Activated T-cell treated with anti-CD3 and anti-CD28 coated beads for 48 hours (primary cell): ENCODE measurements at places on chromosomes 12 and 14.

DNA sequence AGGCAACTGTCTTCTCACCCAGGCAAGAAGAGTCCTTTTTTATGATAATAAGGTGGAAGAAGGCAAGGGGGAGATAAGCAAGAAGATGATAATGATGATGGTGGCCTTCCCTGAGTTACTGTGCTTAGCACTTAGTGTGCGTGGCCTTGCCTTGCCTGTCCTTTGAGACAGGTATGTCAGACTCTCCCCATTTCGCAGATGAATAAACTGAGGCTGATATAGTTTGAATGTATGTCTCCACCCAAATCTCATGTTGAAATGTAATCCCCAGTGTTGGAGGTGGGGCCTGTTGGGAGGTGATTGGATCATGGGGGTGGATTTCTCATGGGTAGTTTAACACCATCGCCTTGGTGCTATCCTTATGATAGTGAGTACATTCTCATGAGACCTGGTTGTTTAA, 8.6 kb upstream of the OAS3 start:
- DNase-seq, result no peak

DNA sequence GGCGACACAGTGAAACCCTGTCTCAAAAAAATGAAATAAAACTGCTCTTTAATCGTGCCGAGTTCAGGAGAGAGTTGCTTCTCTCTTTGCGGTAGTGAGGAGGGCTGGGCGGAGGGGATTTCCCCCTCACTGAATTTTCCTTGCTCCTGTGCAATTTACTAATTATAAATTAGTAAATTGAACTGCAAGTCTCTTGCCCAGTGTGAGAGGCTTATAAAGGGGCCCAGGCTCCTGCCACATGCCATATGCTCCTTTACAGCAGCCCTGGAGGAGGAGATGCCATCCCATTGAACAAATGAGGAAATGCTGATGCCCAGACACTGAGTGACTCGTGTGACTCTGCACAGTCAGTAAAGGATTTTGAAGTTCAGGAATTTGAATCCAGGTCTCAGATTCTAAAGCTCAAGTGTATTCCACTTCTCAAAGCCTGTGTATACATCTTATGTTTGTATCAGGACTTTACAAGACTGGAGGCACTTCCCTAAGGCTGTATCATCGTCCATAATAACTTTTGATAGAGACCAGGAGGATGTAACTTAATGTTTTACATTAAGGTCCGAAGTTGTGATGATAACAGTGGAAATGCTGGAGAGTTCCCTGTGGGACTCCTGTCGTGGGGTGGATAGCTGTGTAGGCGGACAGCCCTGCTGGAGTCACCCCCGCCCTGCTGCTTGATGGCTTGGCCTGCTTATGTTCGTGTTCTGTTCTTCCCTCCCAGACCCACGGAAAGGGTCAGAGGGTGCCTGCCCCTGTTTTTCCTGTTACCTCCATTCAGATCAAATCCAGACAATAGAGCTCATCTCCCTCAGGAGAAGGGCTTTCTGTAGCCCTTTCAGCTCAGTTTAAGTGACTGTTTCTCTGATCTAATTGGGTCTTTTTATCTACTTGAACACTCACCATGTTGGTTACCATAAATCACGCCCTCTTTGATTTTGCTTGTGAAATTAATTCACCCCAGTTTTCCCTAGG, 13.9 kb downstream of the PELI2 start:
- no peak for DNase-seq

GRCh38 chr12:120496413-120497340, 764 bp downstream of the DYNLL1 start:
- peak; percentile 20 for DNase-seq

- no peak for DNase-seq
Observed at GRCh38 chr14:46290706-46291105, 360.9 kb downstream of the RPL10L start.

GRCh38 chr12:132109741-132110140, 34.4 kb downstream of the DDX51 start:
- DNase-seq, result no peak

- DNase-seq, result no peak
Observed at GRCh38 chr14:54221971-54222370, 174.8 kb upstream of the CDKN3 start.

GRCh38 chr14:69315301-69315700, 55.3 kb downstream of the GALNT16 start:
- DNase-seq, result no peak

DNA sequence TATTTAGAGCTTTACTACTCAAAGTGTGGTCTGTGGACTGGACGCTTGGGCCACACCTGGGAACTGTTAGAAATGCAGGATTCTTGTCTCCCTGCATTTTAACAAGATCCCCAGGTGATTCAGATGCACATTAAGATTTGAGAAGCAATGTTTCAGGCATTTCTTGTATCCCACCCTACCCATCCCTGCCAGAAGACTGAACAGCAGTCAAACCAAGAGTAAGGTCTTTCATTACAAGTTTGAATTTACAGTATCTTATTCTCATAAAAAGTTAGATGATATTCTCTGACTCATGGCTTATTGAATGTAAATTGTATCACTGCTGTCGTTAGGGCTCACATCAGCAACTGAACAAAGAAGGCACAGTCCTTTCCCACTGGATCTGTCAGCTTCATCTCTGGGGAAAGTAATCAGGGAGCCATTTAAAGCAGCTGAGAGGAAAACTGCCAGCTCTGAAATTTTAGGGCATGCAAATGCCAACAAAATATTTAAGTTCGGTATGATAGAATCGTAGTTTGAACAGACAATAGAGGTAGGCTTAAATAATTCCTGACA, 141.1 kb downstream of the AKAP6 start:
- no peak for DNase-seq

- no peak for DNase-seq
Observed at GRCh38 chr14:52917735-52918134, 33.1 kb downstream of the FERMT2 start.

DNA sequence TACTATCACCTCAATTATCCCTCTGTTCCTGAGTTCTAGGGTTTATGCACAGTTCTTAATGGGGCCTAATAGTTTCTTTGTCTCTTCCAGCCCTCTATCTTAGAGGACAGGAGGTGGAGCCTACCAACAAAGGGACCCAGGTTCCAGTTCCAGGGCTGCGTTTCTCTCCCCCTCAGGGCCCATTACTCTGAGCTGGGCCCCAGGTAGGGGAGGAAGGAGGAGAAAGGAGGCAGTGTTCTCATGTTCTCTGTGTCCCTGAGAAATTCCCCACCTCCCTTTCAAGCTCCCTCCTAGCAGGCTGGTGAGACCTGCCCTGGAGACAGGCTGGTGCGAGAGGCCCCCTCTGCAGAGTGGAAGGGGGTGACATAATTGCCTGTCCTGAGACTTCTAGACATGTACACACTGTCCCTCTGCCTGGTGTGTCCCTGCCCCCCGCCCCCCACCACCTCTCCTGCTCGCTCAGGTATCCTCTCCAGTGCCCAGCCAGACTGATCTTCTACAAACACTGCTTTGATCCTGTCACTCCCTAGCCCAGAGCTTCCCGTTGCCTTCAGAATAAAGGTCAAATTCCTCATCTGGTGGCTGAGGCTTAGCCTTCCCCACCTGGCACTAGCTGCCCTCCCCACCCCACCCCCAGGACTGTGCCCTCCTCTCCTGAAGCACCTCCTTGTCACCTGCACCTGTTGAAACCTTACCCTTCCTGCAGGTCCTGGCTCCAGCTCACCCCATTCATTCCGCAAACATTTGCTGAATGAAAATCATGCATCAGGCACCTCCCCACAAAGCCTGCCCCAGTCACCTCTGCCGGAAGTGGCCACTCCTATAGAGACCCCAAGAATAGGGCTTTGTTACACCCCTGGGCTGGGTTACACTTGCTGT, 21.1 kb upstream of the KRT8 start:
- no peak for DNase-seq

DNA sequence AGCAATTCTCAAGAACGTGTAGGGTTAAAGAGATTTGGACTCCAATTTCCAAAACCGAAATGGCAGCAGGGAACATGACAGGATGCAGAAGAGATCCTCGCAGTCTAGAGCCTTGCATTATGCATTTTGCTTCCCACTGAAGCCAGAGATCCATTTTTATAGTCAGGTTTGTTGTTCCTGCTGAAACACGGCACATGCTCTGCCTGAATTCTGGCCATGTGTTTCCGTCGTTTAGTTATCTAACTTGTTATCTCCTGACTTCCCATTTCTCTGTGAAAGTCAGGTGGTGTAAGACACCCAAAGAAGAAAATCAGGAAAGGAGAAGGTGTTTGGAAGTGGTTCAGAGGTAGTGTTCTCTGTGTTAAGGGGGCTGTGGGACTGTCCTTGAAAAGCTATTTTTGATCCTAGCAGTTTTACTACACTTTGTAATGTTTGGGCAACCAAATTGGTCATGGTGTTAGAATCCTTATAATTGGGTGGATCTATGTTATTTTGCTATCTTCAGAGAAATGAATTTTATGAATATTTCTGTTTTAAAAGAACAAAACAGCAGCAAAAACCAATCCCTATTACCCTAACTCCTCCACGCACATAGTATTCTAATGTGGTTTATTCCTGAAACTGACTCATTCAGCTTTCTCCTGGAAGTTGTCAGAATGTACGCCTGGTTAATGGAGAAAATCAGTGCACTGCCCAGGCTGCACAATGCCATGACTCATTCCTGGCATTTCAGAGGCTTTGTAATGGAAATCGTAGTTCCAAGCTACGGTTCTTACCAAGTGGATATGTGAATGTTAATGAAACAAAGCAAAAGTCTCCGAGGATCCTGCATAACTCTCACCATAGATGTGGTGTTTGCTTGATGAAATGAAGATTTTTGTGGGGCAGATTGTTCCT, 110.1 kb downstream of the SAMD4A start:
- no peak for DNase-seq

GRCh38 chr12:82605115-82605514, 81.6 kb upstream of the TMTC2 start:
- no peak for DNase-seq

DNA sequence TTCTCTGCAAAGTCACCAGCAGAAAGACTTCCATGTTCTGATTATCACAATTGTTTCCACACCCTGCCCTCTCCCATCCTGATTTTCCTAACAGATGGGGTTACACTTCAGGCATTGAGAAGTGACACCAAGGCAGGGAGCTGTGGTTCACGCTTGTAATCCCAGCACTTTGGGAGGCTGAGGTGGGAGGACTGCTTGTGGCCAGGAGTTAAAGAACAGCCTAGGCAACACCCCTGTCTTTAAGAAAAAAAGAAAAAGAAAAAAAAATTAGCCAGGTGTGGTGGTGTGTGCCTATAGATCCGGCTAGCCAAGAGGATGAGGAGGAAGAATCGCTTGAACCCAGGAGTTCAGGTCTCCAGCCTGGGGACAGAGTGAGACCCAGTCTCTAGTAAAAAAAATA, 5.2 kb downstream of the PPP1CC start:
- DNase-seq, result no peak

DNA sequence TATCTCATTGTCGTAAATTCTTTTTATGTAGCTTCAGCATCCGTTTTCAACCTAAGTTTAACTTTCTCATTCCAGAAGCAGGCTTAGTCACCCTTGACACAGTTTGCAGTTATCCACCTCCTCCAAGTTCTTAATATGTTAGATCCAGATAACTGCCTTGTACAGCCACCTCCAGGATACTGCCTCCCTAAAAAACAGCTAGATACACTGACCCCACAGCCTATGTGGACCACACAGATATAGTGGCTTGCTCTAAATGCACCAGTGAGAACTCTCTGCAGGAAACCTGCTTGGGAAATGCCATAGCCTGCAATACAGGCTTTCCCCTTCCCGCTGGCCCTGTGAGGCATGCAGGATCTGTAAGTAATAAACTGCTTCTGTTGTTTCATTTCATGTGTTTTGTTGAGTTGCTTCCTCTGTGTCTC, 11.1 kb upstream of the RTL1 start:
- DNase-seq, result no peak

- DNase-seq, result no peak
Observed at GRCh38 chr14:99636487-99636886, 8.4 kb upstream of the HHIPL1 start.

- DNase-seq, result no peak
Observed at GRCh38 chr12:12107678-12108077, 36.9 kb downstream of the BCL2L14 start.

GRCh38 chr14:23478109-23478759, 8.7 kb downstream of the NGDN start:
- peak; percentile 33 for DNase-seq

DNA sequence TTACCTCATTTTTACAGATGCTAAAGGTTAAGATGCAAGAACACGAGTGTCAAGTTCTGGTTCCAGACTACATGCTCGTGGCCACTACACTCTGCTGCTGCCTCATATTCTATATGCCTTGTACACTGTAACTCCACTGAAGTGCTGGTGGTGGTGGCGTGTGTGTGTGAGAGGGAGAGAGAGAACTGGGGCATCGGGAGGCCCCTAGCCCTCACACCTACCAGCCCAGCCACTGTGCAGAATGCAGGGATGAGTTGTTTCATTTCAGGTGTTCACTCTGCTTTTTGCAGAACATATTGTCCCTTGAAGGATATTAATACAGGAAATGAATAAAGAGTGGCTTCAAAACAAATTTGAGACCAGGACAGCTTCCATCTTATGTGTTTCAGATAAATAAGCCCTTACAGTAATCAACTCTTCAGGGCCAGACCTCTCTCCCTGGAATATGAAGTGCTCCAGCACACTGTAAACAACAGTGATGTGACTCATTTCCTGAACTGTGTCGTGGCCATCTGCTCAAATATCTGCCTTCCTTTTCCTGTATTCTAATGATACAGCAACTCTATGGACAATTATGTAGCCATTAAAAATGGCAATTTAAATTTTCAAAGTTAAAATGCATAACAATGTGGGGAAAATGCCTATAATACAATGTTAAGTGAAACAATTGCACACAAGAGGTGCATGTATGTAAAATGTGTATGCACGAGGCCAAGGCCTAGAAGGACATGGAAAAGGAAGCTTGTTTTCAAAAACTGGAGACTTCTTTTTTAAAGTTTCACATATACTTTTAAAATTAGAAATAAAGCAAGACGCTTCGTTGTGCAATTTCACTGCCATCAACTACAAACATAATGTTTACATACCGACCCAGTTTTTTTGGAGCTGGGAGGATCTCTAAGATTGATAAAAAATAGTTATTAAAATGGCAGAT, 215.4 kb downstream of the PELI2 start:
- no peak for DNase-seq

GRCh38 chr12:26212396-26212795, 17.0 kb downstream of the SSPN start:
- no peak for DNase-seq

DNA sequence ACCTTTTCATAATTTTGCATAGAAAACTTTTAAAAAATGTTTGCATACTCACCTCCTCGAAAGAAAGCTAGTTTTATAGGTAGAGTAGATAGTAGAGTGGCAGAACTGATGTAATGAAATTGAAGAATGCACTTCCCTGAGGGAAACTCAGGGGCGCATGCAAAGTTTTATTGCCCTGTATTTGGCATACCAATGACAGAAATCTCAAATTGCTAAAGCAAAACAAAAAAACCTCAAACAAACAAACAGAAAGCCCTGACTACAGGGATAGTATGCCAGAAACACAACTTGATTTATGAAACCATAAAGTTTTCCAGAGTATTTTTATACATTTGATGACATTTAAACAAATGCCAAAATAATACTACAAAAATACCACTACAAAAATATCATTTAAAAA, 1.8 kb downstream of the RASSF9 start:
- no peak for DNase-seq

GRCh38 chr12:103028881-103029639, 71.6 kb downstream of the ASCL1 start:
- DNase-seq, result no peak

GRCh38 chr12:124125203-124125871, 152.3 kb downstream of the ZNF664 start:
- DNase-seq, result no peak
